ENCODE measurements at places on chromosomes 12 and 14.

GRCh38 chr14:88612981-88613380 lies 50.1 kb downstream of the ZC3H14 start:
- no peak for DNase-seq

- no peak for DNase-seq
Measured at GRCh38 chr14:41817626-41818025, 210.9 kb downstream of the LRFN5 start.

DNA sequence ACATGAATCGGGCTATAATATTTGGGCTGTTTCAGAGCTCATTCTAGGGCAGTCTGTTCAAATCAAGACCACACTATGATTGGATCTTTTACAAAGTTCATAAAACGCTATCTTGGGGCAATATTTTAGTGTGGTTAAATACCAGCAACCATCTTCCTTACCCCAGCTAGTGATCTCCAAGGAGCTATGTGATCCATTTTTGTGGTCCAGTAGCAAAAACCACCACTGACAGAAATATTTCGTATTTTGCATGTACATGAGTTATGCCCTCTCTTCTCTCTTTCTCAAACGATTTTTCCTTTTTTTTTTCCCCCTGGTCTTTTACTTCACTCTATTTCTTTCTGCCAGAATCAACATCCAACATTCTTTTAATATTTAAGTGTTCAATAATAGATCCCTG lies 280.6 kb upstream of the KITLG start:
- no peak for DNase-seq

- no peak for DNase-seq
Measured at GRCh38 chr14:52402812-52403526, 88.9 kb downstream of the PTGER2 start.

- DNase-seq, result no peak
Measured at GRCh38 chr12:110687396-110688169, 1.3 kb downstream of the HVCN1 start.

DNA sequence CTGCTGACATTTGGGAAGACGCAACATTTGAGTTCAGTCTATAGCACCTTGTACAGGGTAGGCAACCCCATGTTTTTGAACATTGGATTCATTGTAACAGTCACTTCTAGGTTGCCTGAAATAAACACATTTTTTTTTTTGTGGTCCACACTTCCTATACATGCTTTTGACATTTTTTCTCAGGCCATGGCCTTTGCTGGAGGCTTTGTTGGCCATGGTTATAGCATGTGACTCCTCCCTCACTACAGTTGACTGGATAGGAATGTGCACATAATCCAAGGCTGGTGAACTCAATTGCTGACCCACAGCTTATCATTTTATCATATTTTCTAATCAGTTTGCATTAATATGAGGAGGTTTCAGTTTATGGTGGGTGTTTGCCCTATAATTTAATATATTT lies 60.6 kb downstream of the TMEM117 start:
- no peak for DNase-seq

All from NCI-H1105 treated with DMSO at 0.1 percent for 48 hours (cell line).